ENCODE measurements at places on chromosomes 5 and 9. TPM values are rescaled to one million over a fixed set of nuclear protein-coding genes. Genes with fewer than 3 reads are reported as not detected.

Gene BSPRY
- polyA plus RNA-seq = 0.75 TPM

Gene DAB2
- 148 TPM for polyA plus RNA-seq

Gene CATSPER3
- polyA plus RNA-seq = 0.69 TPM

GRCh38 chr9:77648234-77649108 lies at the start of gene GNA14:
Gene GNA14, minus strand, starts transcription at chr9:77648322. Its CDS starts 529 bp downstream, at chr9:77647793.
- peak; percentile 41 for DNase-seq

DNA sequence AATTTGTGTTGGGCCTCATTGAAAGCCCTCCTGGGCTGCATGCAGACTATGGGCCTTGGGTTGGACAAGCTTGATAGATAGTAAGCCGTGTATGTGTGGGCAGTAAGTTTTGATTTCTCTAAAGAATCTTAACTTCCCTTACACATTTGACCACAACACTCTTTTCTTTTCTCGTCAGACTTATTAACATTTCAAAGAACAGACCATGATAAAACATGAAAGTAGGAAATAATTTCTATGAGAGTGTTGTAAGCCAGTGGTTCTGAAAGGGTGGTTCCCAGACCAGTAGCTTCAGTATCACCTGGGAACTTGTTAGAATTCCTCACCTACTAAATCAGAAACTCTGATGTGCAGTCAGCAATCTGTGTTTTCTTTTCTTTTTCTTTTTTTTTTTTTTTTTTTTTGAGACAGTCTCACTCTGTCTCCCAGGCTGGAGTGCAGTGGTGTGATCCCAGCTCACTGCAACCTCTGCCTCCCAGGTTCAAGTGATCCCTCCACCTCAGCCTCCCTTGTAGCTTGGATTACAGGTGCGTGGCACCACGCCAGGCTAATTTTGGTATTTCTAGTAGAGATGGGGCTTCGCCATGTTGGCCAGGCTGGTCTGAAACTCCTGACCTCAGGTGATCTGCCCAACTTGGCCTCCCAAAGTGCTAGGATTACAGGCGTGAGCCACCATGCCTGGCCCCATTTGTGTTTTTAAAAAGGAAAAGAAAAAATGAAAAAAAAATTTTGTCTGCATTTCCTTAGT lies 20.0 kb upstream of the GCNT1 start:
- no peak for DNase-seq

- DNase-seq = no peak
These were observed 142.5 kb downstream of the PJA2 start for GRCh38 chr5:109267283-109267682.

DNA sequence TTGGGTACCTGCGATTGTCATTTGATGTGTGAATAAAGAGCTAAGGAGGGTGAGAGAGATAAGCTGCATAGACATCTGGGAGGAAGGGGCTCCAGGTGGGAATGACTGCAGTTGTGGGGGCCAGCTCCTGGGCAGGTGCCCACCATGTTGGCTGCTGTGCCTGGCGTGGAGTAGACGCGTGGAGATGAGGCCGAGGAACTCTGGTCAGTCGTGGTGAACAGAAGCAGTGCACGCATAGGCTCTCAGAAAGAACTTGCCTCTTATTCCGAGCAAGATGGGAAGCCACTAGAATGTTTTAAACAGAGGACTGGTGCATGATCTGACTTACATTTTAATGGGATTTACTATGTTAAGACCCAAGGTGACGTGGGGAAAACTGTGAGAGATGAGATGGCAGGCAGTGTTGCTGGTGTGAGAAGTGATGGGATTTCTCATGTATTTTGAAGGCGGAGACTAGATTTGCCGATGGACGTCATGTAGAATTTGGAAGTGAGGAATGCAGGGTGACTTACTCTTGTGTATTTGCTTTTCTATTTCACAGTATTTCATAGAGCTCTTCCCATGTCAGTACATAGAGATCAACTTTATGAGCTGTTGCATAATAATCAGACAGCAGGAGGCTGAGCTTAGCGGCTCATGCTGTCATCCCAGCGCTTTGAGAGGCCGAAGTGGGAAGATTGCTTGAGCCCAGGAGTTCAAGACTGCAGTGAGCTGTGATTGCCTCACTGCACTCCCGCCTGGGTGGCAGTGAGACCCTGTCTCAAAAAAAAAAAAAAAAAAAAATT lies 71.1 kb downstream of the EHMT1 start:
- DNase-seq = no peak

DNA sequence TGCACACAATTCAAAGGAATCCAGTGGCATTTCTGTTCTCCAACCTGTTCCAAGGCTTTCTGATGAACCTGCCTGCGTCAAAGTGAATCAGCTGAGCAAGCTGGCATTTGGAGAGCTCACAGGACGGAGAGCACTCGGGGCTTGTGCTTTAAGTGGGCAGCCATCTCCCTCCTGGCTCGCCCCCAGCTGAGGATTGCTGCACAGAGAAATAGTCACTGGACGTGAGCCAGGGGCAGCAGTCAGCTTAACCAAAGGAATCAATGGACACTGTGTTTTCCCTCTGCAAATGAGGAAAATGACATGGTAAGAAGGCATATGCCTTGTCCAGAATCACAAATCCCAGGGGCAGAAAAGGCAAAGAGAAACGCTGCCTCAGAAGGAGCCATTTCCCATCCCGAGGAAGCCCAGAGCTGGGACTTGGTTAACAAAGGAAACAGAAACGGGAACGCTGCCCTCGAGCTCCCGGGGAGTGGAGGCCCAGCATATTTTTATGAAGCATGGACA lies 299.4 kb downstream of the ZSWIM6 start:
- no peak for DNase-seq

DNA sequence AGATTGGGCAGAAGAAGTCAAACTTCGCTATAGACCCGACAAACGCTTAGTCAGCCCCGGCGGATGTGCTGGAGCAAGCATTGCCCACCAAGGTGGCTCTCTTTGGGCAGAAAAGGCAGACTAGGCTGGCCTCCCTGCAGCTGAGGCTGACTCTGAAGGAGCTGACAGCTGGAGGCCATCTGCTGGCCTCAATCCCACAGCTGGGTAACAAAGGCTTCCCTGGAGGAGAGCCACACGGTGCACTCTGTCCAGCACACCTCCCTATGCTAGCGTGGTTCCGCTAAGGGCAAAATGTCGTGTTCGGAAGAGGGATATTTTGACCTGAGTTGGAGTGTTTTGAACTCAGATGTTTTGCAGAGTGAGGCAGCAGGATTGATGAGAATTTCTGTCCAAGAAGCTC lies 103.5 kb upstream of the PTCH1 start:
- no peak for DNase-seq

- DNase-seq = no peak
These were observed 49.2 kb downstream of the OTULIN start for GRCh38 chr5:14713476-14714390.

GRCh38 chr5:68891718-68892117 lies 202.1 kb upstream of the SLC30A5 start:
- no peak for DNase-seq

DNA sequence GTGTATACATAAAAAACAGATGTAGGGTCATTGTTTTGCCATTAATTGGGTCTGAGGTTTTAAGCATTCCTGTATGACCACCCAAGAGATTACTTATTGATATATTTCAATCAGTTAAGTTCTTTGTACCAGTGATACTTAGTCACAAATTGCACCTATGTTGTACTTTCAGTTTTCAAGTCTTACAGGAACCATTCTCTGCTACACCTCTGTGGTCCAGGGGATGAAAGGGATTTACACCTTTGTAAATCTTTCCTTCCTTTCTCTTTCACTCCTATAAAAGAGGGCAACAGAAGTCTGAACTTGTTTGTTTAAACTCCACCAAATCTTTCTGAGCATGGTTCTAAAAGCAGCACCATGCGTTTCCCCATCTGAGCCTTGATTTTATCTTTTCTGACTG lies 86.1 kb downstream of the DEPDC1B start:
- DNase-seq = no peak

DNA sequence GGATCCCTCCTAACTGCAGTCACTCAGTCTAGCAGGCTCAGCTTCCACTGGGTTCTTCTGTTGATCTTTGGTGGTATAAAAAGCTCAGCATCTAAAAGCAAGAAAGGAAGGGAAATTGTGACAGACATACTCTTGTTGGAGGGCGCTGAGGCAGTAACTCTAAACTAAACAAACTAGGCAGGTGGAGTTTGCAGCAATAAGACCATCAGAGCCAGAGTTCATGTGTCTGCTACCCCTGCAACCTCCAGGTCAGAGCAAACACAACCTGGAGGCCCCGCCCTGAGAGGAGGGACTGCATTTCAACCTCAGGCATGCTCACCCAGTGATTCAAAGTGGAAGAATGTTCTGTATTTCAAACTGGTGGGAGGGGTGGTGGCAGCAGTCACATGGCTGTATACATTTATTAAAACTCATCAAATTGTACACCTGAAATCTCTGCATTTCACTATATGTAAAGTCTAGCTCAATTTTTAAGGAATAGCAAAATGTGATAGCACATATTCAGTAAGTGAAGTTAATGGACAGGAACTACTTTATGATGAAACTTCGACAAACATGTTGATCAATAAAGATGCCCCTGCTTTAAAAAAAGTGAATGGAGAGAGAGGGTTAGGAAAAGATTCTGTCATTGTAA lies 7.1 kb downstream of the ACTL7A start:
- DNase-seq = no peak
